ENCODE measurements at places on chromosomes 5 and 9. TPM values are rescaled to one million over a fixed set of nuclear protein-coding genes. Genes with fewer than 3 reads are reported as not detected.
A peak's percentile ranks its signal among the peaks of the same experiment; 100 is the strongest.

F12 gene
- total RNA-seq, result 0.28 TPM

PPP3R2 gene
- not detected for total RNA-seq

GCNT4 gene
- total RNA-seq, result 0.95 TPM

SPINK7 gene
- total RNA-seq, result not detected

DNA sequence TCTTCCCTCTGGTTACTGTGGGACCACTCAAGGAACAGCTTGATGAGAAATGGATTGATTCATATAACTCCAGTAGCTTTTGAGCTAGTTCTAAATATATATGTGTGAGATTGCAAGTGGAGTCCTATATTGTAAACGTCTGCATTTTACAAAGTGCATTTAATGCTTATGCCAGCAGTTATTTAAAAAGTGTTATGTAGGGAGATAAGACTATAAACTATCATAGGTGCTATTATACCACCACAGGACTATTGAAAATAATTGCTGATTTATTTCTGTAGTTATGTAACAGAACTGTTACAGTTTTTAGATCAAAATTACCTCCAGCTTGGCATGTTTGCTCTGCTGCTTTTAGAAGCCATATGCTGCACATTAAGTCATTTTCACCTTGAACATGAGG lies 36.2 kb downstream of the PTCD2 start:
- no peak for DNase-seq
- H3K36me3 ChIP-seq, result no peaks in the 10 kb centered on the region
- no peaks in the 10 kb centered on the region for H3K4me1 ChIP-seq
- H3K27ac ChIP-seq, result no peak overlapping the region
- H3K27me3 ChIP-seq, result no peaks in the 10 kb centered on the region

DNA sequence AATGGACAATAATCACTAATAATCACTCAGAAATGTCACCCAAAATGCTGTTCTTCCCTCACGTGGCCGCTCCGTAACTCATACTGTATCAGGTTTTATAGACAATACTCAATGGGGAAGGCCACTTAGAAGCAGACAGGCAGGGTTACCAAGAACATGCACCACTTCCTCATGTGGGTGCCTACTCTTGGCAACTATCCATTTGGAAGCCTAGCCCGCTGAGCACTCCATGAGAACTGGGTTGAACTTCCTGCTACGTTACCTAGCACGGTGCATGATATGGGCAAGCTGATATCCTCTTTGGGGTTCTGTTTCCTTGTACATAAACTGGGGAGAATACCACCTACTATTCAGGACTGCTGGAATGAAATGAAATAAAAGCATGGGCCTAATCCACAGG lies 14.3 kb downstream of the DAP start:
- H3K27me3 ChIP-seq, result no peaks in the 10 kb centered on the region
- H3K4me1 ChIP-seq, result peaks cover 2% of the 10 kb centered on the region
- H3K36me3 ChIP-seq, result no peaks in the 10 kb centered on the region
- H3K4me3 ChIP-seq, result no peak overlapping the region
- H3K27ac ChIP-seq, result no peak overlapping the region
- DNase-seq, result no peak

DNA sequence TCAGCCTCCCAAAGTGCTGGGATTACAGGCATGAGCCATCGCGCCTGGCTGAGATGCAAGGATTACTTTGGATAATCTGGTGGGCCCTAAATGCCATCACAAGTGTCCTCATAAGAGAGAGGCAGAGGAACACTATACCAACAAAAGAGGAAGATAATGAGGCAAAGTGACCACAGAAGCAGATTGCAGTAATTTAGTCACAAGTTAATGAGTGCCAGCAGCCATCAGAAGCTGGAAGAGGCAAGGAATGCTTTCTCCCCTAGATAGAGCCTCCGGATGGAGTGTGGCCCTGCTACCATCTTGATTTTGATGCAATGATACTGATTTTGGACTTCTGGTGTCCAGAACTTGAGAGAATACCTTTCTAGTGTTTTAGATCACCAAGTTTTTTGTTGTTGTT lies 122.3 kb downstream of the SPATA31D1 start:
- no peaks in the 10 kb centered on the region for H3K27me3 ChIP-seq
- DNase-seq, result no peak
- H3K27ac ChIP-seq, result no peak overlapping the region

GRCh38 chr9:134059661-134060395 lies 8.0 kb downstream of the BRD3 start:
- no peak overlapping the region for H3K27ac ChIP-seq
- no peak overlapping the region for H3K4me3 ChIP-seq
- peaks cover 50% of the 10 kb centered on the region for H3K4me1 ChIP-seq
- H3K27me3 ChIP-seq, result no peaks in the 10 kb centered on the region
- H3K36me3 ChIP-seq, result no peaks in the 10 kb centered on the region

DNA sequence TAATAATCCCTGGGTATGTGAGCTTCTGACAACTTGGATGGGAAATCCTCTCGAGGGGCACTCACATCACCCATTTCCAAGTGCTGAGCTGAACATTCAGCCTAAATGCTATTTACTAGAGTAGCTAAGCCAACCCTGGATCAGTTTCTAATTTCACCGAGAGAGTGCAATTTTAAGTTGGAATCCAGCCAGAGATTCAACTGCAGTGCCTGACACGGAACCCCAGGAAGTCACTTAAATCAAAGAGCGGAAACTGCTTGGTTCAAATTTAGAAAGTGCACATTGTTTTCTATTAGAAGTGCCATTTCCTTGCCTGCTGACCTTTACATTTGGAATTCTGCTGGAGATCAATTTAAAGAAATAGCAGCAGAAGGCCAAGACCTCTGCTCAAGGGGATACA lies 8.8 kb downstream of the SPRY4 start:
- H3K4me3 ChIP-seq, result no peak overlapping the region
- H3K36me3 ChIP-seq, result no peaks in the 10 kb centered on the region
- no peak for DNase-seq
- no peak overlapping the region for H3K27ac ChIP-seq
- H3K27me3 ChIP-seq, result no peaks in the 10 kb centered on the region
- H3K4me1 ChIP-seq, result no peaks in the 10 kb centered on the region

DNA sequence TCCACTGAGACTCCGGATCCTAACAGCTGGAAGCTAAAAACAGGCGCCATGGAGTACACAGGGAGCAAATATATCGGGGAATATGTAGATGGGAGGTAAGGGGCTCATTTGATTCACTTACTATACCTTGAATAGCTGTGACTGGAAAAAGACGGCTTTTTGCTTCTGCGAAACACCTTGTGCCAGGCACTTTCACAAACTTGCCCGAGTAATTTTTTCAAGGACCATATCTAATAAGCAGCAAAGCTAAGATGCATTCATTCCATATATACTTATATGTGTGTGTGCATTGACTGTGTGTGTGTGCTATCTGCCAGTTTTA lies 178 bp downstream of the MORN5 start:
- H3K36me3 ChIP-seq, result no peaks in the 10 kb centered on the region
- no peaks in the 10 kb centered on the region for H3K27me3 ChIP-seq
- H3K4me3 ChIP-seq, result peak overlapping the region; percentile 99
- no peak for DNase-seq
- H3K4me1 ChIP-seq, result peaks cover 4% of the 10 kb centered on the region
- H3K27ac ChIP-seq, result no peak overlapping the region

DNA sequence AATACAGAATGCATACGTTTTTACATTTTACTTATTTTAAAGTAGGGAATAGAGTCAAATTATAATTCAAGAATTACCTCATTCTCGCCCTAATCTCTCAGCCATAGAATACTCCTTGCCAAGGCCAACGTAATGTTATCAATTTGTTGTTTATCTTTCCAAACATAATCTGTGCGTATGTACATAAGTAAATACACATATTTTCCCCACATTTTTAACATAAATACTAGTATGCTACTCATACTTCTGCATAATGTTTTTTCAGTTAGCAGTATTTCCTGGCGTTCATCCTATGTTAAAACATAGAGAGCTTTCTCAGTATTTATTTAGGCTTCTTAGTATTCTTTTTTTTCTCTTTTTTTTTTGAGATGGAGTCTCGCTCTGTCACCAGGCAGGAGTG lies 28.8 kb downstream of the RBM27 start:
- H3K4me1 ChIP-seq, result peaks cover 2% of the 10 kb centered on the region
- H3K4me3 ChIP-seq, result no peak overlapping the region
- H3K27ac ChIP-seq, result no peak overlapping the region
- no peak for DNase-seq

GRCh38 chr5:19855931-19856330 lies 132.1 kb downstream of the CDH18 start:
- H3K27me3 ChIP-seq, result no peaks in the 10 kb centered on the region
- no peaks in the 10 kb centered on the region for H3K36me3 ChIP-seq
- H3K27ac ChIP-seq, result no peak overlapping the region

- no peak overlapping the region for H3K27ac ChIP-seq
- H3K27me3 ChIP-seq, result no peaks in the 10 kb centered on the region
- H3K4me1 ChIP-seq, result no peaks in the 10 kb centered on the region
- no peaks in the 10 kb centered on the region for H3K36me3 ChIP-seq
- no peak overlapping the region for H3K4me3 ChIP-seq
These were observed 316.2 kb upstream of the HAPLN1 start for GRCh38 chr5:84036842-84037241.

DNA sequence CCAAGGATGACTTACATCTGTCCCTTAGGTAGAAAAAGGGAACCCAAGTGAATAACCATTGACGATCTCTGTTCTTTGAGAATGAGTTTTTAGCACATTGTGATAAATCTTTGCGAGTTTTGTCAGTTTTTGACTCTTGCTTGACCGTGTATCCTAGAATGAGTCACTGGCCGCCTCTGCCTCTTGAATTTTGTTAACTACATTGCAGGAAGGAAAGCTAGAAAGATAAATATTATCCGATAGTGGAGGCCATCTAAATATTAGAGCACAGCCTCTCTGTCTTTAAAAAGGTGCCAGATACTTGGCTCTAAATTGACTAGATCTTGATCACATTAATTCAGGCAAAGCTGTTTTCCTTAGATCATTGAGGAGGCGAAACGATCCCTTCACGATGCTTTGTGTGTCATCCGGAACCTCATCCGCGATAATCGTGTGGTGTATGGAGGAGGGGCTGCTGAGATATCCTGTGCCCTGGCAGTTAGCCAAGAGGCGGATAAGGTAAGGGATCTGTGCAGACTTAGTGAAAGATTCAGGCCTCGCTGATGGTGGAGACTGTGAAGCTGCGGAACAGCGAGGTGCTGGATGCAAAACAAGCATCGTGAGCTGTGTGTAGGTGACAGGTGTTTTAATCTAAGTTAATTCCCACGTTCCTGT lies 12.2 kb downstream of the CCT5 start:
- no peaks in the 10 kb centered on the region for H3K4me1 ChIP-seq
- H3K27me3 ChIP-seq, result no peaks in the 10 kb centered on the region
- no peak for DNase-seq
- H3K4me3 ChIP-seq, result no peak overlapping the region

GRCh38 chr5:134873987-134874830 lies at the start of gene TXNDC15:
TSS of gene TXNDC15 (plus strand) at chr5:134874371. CDS start at chr5:134874428, 57 bp downstream.
- H3K27ac ChIP-seq, result peak within 1 kb of the TSS; percentile 87
- no peaks in the 10 kb centered on the region for H3K36me3 ChIP-seq
- H3K4me1 ChIP-seq, result peaks cover 6% of the 10 kb centered on the region
- peak within 1 kb of the TSS; percentile 75 for H3K4me3 ChIP-seq
- H3K27me3 ChIP-seq, result no peaks in the 10 kb centered on the region

- no peak overlapping the region for H3K27ac ChIP-seq
- no peak overlapping the region for H3K4me3 ChIP-seq
- H3K4me1 ChIP-seq, result no peaks in the 10 kb centered on the region
- no peaks in the 10 kb centered on the region for H3K27me3 ChIP-seq
- H3K36me3 ChIP-seq, result no peaks in the 10 kb centered on the region
- no peak for DNase-seq
These were observed 119.5 kb upstream of the CTNND2 start for GRCh38 chr5:12023614-12024241.

DNA sequence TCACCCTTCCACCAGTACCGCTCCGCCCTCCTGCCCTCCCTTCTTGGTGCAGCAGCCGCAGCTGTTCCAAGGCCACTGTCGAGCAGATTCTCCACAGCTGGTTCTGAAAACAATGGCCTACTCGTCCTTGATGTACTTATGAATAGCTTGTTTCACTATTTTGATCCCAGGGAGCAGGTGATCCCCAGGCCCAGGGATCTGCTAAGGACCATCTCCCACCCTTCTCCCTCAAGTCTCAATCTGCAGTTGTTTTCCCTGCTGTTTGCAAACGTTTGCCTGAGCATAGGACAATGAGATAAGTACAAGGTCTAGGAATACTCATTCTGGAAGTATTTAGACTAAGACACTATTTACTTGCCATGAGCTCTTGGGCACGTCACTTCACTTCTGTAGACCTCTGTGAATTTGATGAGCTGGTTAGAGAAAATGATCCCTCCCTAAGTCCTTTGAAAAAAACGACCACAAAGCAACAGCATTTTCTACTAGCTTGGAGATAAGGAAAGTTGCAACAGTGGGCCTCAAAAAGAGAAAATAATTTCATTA lies 1.8 kb downstream of the LURAP1L start:
- no peaks in the 10 kb centered on the region for H3K27me3 ChIP-seq
- peak; percentile 84 for DNase-seq
- peak overlapping the region; percentile 75 for H3K4me3 ChIP-seq
- H3K27ac ChIP-seq, result no peak overlapping the region

- H3K27ac ChIP-seq, result no peak overlapping the region
- H3K4me3 ChIP-seq, result no peak overlapping the region
- no peaks in the 10 kb centered on the region for H3K27me3 ChIP-seq
- DNase-seq, result no peak
- H3K4me1 ChIP-seq, result no peaks in the 10 kb centered on the region
These were observed 261.2 kb upstream of the PTPRD start for GRCh38 chr9:10873999-10874398.
